ENCODE measurements at places on chromosomes 3 and 15.

- no peak for DNase-seq
Observed at GRCh38 chr3:32340611-32341365, 50.9 kb upstream of the CMTM7 start.

DNA sequence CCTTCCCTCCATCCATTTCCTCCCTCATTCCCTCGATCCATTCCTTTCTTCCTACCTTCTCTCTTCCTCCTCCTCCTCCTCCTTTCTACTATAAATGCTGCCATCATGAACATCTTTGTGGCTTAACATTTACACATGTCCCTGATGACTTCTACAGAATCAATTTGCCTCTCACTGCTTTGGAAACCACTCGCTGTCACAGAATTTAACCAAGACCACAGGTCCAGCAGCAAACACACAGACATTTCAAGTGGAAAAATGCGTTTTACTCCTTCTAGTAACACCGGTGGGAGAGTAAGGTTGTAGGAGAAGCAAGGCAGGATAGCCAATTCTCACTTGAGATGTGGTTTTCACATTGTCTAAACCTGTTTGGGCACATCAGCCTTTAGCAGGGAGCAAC lies 101.4 kb upstream of the LRIG1 start:
- DNase-seq, result no peak

DNA sequence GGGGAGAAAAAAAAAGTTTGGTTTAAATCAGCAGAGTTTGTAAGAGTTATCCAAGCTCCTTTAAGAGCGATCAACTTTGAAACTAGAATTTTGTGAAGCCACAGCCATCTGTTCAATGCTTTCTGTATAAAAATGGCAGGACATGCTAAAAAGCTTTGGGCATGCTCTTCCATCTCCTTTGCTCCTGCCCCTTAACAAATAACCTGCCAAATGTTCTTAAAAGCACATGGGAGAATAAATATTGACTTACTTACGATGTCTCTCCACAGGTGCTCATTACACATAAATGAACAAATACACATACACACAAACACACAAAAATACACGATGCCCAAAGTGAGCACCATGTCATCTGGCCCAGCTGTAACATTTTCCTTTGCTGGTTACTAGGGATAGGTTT lies 211.8 kb upstream of the DPH6 start:
- no peak for DNase-seq

DNA sequence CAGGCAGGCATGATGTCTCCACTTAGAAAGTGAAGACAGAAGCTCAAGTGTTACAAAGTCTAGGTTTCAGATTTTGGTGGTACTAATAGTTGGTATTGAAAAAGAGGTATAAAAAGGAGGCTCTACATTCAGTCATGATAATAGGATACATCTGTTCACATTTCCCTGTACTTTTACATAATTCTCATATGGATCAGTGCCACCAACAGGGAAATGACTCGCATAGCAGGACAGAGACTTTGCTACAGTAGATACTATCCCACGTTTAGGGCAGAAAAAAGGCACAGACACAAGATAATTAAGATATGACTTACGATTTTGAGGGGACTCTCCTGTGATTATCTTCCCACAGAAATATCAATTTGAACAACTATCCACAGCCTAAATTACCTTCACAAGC lies 1062.9 kb upstream of the EPHA6 start:
- no peak for DNase-seq

DNA sequence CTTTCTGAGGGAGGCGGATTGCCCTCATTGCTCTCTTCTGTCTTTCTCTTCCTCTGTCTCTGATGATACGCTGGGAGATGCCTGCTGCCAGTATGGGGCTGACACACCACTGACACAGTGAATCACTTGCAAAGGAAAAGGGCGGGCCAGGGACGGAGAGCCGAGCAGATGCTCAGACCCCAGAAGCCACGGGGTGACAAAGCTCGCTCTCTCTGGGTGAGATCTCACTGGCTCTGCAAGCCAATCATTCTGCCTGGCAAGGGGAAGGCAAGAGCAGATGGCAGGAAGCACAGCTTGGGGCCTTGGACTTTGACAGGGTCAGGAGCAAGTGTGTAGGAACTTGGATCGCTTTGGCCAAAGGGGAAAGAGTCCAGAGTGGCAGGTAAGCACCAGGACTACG lies 198.7 kb downstream of the NTRK3 start:
- no peak for DNase-seq

- DNase-seq, result no peak
Observed at GRCh38 chr15:33910741-33911140, 57.6 kb upstream of the CHRM5 start.

DNA sequence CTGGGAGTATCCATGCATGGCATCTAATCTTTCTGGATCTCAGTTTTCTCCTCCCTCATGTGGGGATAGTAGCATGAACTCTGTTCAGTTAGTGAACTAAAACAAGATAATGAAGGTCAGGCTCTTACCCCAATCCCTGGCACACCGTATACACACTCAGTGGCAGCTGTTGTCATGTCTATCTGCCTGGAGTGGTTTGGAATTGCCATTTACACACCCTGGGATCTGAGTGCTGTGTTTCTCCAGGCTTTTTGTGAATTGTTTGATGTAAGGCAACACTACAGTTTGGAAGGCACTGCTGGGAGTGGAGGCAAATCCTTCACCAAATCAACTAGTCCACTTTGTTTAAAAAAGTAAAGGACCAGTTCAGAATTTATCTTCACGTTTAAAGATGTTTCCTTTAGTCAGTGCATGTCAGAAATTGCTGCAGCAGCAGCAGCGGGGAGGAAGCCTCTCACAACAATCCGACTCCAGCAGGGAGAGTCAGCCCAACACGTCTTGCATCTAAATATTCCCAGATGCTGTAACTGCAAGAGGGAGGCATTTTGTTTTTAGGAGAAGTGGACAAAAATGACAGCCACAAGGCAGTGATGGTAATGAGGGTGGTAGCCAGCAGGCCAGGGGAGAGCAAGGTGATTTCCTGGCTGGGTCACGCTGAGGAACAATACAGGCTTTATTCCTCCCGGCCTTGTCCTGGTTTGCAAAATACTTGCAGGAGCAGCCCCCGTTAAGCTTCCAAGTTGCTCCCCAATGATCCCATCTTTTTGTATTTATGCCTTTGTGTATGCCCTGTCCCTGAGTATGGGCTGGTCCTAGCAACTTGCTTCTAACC lies 128.5 kb upstream of the LRIG1 start:
- DNase-seq, result no peak

DNA sequence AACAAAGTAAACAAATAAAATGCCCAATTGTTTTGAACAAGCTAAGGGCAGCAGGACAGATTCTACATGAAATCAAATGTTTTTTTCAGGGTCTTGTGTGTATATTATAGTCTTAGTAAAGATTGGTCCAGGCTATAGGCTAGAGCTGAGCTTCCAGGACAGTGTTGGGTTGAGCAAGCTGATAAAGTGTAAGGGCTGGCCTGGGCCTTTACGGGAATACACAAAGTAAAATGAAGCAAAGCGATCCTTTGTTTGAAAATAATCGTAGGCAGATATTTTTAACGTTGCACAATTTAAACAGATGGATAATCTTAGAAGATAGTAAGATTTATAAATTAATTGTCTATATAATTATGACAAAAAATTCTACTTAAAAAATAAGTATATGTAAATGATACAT lies 1204.6 kb downstream of the OTOL1 start:
- no peak for DNase-seq

GRCh38 chr3:45892161-45892560 lies 5.8 kb downstream of the CCR9 start:
- no peak for DNase-seq

DNA sequence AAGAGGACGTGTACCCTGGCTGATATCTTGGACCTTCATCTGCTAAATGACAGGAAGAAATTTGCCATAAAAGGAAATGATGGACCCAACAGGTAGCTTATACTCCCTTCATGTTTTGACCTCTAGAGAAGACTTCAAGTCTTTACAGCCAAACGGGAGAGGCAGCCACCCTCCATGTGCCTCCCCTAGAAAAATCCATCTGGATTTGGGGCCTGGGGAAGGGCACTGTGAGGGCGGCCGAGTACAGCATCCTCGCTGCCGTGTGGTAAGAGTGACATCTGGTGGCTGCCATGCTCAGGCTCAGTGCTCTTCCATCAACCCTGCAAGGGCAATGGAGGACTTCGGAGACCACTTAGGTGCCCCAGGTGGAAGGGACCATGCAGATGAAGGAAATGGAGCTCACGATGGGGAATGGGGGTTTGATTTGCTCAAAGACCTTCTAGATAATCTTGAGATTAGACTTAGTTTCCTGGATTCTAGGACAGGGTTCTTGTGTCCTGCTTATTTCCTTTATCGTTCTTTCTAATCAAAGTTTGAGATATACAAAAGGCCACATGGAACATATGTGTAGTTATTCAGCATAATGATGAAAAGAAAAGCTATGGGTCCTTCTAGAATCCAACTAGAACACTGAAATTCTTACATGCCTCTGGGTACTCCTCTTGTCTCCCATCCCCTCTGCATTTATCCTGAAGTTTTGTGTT lies 44.4 kb downstream of the AQP9 start:
- DNase-seq, result no peak

GRCh38 chr3:61531528-61531927 lies 29.8 kb upstream of the PTPRG start:
- DNase-seq, result no peak

- peak; percentile 6 for DNase-seq
Observed at GRCh38 chr15:71743861-71744382, 66.4 kb upstream of the NR2E3 start.

DNA sequence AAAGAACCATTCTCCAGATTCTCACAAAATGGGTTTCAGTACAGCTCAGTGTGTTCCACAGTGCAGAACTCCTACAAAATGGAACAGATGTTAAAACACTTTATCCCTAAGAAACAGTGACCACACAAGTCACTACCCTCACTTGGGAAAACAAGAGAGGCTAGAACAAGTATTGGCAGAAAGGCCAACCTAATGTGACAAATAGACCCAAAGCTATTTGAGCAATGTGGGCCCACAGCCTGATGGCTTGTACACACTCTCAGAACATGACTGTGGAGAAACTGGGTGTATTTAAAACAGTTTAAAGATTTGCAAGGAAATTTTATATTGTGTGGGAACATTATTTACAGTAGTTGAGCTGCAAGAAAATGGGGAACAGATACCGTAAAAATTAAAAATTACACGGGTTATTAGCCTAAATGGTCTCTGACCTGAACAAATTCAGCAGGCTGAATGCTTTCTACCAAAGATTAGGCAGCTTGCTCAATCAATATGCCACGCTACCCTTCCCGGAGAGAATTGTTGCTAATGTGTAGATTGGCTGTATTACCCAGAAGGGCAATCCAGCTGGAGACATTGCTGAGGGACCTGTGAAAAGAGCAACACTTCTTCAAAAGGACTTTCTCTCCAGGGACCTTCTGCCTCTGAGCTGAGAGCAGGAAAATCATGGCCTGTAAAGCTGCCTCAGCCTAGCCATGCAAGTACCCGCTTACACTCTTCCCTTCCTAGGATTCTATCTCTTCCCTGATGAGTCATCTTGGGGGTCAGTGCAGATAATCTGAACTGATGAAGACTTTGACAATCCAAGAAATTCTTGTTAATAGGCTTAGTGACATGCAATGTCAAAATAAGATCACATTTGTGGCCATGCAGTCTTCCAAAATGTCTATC lies 97.1 kb downstream of the STRIT1 start:
- DNase-seq, result no peak

- DNase-seq, result no peak
Observed at GRCh38 chr15:91118817-91119590, 18.9 kb downstream of the SV2B start.

- DNase-seq, result no peak
Observed at GRCh38 chr3:70876154-70876553, 563.7 kb upstream of the MDFIC2 start.

DNA sequence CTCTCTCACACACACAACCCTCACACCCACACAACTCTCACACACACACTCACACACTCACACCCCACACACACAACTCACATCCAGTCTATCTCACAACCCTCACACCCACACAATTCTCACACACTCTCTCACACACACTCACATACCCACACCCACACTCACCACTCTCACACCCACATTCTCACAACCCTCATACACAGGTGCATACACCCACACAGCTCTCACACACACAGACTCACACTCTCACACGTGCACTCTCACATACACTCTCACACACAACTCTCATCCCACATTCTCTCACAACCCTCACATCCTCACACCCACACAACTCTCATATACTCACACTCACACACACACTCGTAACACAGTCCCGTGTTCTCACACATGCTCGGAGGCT lies 134.4 kb downstream of the FBLN2 start:
- no peak for DNase-seq

DNA sequence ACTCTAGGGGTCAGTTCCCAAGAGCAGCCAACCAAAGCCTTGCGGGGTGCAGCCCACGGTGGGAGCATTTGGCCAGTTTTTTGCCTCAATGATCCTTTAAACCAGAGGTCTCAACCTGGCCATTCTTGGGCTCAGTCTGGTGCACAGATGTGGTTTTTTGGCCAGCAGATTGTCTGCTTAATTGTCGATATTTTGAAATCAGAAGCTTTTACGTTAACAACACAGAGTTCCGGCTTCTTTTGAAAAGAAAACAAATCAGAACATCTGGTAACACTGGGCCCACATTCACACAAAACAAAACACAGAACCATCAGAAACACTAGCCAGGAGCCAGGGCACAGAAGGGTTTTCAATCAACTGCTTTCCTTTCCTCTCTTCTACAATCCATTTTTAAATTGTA lies 127.7 kb downstream of the XXYLT1 start:
- DNase-seq, result no peak

- DNase-seq, result no peak
Observed at GRCh38 chr15:29637555-29637954, 184.7 kb downstream of the TJP1 start.

GRCh38 chr15:40054605-40054854 lies 15.5 kb upstream of the SRP14 start:
- DNase-seq, result no peak

DNA sequence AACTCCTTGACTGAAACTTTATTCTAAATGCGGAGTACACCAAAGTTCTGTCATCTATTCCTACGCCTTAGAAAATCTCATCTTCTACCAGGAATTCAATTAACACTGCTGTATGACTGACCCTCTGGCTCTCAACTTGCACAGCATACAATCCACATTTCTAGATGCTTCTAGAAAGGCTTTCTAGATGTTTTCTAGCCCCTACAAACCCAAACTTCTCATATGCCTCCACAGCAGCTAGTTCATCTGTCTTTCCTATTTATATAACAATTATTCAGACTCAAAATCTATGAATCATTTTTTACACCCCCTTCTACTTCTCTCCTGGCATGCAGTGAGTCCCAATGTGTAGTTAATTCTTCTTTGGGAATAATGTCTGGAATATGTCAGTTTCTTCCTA lies 13.2 kb downstream of the INO80 start:
- no peak for DNase-seq

GRCh38 chr3:98894791-98895576 lies 6.5 kb downstream of the DCBLD2 start:
- no peak for DNase-seq

GRCh38 chr3:185933374-185934173 lies 4.2 kb downstream of the TRA2B start:
- DNase-seq, result no peak
